ENCODE measurements at places on chromosomes 7 and 10.

DNA sequence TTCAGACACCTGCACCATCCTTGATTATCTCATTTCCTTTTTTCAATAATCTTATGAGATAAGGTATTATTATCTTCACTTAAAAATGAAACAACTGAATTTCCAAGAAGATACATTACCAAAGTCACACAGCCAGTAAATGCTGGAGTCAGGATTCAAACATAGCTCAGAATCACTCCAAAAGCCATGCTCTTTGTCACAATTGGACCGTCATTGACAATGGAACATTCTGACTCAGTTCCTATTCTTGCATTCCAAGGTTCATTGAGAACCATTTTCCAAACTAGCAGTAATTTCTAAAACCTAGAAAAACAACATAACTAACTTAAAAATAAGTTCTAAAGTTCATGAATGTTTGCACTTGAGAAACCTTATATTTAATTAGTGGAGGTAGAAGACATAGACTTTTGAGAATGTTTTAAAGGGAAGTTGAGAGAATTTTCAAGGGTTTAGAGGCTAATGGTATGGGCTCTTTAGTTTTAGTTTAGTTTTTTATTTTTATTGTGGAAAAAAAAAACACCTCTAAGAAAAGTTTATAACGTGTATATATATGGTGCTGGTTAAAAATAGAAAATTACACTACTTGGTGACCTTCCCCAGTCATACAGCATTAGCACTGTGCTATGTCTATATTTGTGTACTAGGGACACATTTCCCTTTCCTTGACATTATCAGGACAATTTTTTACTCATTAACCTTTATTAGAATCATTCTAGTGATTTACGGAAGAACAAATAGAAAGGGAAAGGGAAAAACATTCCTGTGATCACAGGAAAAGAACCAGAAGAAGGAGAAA lies 30.9 kb downstream of the LGI1 start:
- no peak for DNase-seq

DNA sequence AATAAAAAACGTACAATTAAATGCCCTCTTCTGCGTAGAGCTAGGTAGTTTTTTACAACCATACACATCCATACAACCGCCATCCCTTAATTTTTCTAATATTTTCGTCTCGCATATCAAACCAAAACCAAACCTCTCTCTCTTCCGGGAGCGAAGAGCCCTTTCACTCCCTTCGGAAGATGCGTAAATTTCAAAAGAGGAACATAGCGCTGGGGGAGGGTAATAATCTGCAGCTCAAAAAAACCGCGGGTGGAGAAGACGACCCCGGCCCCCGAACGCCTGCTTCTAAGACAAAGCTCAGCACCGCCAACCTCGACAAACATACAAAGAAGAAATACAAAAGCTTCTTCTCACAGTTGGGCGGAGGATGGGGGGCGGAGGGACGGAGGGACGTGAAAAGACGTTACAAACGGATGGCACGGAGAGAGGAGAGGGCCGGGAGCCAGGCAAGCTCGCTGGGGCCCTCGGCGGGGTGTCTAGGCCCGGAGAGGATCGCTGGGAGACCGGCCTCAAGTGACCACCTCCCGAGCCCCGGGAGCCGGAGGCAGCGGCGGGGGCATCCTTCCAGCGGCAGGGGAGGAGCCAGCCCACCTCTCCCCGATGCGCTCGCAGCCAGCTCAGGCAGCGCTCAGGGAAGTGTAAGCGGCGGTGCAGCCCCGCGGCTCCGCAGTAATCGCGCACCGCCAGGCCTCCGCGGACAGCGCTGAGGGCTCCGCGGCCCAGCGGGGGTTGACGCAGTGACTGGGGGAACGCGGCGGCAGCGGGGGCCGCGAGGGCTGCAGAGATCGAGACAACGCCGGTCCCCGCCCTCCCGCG lies 851 bp downstream of the MKRN1 start:
- peak; percentile 37 for DNase-seq

DNA sequence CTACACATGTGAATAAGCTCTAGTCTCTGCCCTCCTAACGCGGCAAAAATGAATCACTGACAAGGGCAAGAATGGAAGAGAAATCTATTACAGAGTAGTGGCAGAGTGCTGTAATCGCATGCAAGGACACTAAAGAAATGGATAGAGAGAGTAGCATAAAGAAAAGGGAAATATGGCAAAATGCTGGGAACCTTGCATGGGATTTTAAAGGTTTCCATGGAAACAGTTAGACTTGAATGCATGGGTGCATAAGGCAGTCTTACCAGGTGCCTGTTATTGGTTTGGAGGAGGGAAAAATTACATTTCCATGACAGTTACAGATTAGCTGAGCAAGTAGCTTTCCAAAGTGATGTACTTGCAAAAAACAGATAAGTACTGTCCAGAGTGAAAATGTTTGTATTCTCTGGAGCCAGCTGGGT lies 233.4 kb downstream of the PTN start:
- no peak for DNase-seq

GRCh38 chr10:85607043-85607695 lies 759.4 kb downstream of the GRID1 start:
- no peak for DNase-seq

- no peak for DNase-seq
Observed at GRCh38 chr10:51892965-51893658, 193.7 kb upstream of the CSTF2T start.

GRCh38 chr10:5297466-5297865 lies 67.3 kb upstream of the UCN3 start:
- DNase-seq, result peak; percentile 36

DNA sequence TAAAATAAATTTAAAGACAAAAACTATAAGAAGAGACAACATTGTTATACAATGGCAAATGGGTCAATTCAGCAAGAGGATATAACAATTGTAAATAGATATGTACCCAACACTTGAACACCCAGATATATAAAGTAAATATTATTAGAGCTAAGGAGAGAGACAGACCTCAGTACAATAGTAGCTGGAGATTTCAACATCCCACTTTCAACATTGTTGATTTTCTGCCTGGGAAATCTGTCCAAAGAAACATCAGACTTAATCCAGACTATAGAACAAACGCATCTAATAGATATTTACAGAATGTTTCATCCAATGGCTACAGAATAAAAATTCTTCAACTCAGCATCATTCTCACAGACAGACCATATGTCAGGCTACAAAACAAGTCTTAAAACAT lies 256.1 kb downstream of the GRM8 start:
- DNase-seq, result no peak

- no peak for DNase-seq
Observed at GRCh38 chr7:8015100-8015745, 46.6 kb downstream of the GLCCI1 start.

DNA sequence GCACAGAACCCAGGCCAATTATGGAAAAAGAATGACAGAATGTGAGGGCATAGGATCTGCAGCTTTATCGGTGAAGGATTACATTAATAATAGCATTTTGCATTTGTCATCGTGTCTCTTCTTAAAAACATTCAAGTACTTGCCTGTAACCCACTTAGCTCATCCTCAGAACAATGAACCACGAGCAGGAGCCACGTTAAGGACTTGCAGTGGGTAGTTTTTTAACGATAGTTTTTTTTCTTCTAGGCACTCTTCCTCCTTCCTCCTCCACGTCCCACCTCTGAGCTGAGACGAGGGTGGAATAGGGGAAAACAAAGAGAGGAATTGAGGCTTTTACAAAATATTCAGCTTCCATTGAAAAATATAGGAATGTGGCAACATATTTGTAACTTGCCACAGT lies 27.1 kb downstream of the CDHR3 start:
- no peak for DNase-seq

GRCh38 chr10:129754211-129755050 lies 209.6 kb downstream of the EBF3 start:
- no peak for DNase-seq

DNA sequence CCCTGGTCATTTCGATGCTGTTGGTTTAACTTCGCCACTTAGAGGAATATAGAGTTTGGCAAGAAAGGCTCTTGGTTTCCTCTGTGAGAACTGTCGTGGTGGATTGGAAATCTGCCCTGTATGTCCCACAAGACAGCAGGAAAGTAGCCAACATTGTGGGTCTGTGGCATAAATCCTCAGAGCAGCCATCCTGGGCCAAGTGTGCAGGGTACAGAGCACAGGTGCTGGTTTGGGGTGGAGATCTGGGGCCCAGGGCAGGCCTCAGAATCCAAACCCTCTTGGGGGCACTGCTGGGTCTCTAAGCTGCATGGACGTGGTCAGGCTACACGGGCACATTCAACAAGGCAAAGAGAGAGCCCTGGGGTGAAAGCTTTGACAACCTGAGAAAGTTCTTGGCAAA lies 39.2 kb upstream of the TMEM273 start:
- no peak for DNase-seq

DNA sequence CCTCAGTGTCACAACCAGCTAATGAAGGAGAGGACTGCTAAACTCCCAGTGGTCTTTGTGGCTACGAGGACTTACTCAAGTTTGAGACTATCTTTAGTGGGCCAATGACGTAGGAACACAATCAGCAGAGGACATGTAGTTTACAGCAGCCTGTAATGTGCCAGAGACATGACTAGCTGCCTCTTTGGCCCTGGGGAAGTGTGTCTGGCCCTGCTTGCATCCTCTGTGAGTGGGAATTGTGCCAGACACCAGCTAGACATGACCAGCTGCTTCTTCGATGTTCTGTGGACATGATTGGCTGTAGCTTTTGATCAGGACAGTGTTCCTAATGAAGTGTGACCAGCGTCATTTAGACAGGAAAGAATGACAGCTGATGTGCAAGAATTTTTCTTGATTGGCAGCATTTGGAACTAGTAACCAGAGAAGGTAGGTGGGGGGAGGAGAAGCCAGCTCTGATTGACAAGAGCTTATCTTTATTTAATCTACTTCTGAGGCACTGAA lies 141.7 kb downstream of the AUTS2 start:
- no peak for DNase-seq

DNA sequence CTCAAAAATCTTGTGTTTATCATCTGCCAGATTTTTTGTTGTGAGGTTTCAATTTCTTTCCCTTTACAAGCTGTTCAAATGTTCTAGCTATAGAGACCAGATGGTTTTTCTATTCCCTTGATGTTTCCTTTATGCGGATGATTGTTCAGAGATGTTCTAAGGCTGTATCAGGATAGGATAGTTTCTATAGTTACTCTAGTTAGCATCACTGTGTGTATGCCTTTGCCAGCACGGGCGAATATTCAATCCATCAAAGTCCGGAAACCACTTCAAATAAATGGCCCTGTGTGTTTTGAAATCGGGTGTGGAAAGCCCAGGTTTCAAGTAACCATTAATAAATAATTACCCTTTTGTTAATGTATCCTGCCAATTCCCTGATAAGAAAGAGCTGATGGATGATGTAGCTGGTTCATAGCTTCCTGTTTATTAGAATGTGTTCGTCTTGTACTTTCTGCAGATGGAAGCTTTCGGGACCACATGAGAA lies 149.8 kb upstream of the PRKCQ start:
- no peak for DNase-seq

- no peak for DNase-seq
Observed at GRCh38 chr7:146636033-146636356, 519.4 kb downstream of the CNTNAP2 start.

DNA sequence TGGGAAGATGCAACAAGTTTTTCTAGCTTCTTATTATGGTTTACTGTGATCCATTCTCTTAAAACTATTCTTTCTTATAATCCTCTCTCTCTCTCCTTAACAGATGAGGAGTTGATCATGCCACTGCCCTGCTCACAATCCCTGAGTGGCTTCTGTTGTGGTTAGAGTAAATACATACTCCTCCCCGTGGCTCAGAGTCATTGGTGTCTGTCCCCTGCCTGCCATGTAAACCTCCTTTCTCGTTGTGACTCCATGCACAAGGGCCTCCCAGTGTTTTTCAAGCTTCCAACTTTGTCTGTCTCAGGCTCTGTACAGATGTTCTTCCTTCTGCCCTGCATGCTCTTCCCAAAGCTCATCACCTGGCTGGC lies 20.4 kb downstream of the CCNY start:
- peak; percentile 57 for DNase-seq

- DNase-seq, result no peak
Observed at GRCh38 chr10:94439275-94439861, 37.0 kb downstream of the TBC1D12 start.

- no peak for DNase-seq
Observed at GRCh38 chr10:34792881-34793280, 22.2 kb downstream of the PARD3 start.

DNA sequence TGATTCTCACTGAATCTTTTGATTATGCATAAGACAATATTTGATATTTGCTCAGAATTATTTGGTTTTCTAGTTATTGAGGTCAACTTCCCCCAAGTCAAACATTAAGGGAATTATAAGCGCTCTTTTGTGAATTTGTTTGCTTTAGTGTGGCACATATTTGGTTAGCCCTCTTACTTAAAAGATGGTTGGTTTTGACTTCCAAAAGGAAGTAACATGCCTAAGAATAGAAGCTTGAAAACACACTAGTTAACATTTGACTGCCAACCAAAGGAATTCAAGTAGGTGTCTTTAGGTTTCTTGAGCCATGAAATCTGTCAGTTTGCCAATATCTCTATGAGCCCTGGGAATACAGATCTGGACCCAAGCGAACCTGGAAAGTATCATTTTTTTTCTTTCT lies 24.9 kb downstream of the STEAP4 start:
- no peak for DNase-seq

DNA sequence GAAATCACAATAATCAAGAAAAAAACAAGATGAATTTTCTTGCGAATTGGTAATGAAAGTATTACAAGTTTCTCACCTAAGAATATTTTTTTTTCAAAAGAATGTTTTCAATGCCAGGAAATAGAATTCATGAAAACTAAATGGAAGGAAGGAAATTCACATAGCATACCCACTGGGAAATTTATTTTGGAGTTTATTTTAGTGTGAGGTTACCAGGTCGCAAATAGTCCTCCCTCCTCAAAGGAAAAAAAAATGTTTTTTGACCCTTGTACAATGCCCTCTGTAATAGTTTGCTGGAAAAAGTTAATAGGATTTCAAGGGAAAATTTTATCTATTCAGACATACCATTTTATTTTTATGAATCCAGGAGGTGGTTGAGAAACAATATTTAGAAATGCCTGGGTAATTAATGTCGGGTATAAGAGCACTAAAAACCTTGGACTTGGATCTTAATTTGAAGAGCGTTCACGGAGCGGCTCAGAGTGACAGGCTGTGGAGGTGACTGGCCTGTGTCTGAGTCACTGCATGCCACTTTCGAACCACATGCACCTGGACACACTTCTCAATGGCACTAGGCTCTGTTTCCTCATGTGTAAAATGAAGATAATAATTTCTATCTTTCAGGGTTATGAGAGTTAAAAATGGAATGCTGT lies 28.2 kb downstream of the CUBN start:
- no peak for DNase-seq

- DNase-seq, result no peak
Observed at GRCh38 chr10:100823194-100823593, 77.8 kb downstream of the PAX2 start.

DNA sequence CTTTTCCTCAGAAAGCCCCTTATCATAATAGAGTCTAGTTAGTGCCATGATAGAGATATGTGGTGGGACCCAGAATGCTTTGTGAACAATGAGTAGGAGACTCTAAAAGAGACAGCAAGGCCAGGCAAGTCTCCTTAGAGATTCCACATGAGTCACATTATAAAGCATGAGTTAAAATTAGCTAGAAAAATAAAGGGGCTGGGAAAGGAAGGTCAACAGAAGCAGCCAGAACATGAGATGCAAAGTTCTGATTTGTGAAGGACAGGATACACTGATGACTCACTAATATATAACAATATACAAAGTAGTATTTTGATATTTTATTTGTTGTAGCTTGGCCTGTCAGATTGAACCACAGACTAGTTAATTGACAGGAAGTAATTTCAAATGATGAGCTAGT lies 25.3 kb upstream of the SNX13 start:
- no peak for DNase-seq

- DNase-seq, result no peak
Observed at GRCh38 chr7:80835251-80835650, 83.6 kb downstream of the SEMA3C start.
